ENCODE measurements at places on chromosomes 7 and 10.

- no peak for DNase-seq
These were observed 952 bp downstream of the DNMBP start for GRCh38 chr10:100008708-100009282.

GRCh38 chr7:2601065-2601464 is 30.7 kb upstream of the TTYH3 start:
- no peak for DNase-seq

GRCh38 chr7:78377532-78377931 is 579.0 kb downstream of the PHTF2 start:
- DNase-seq, result no peak

DNA sequence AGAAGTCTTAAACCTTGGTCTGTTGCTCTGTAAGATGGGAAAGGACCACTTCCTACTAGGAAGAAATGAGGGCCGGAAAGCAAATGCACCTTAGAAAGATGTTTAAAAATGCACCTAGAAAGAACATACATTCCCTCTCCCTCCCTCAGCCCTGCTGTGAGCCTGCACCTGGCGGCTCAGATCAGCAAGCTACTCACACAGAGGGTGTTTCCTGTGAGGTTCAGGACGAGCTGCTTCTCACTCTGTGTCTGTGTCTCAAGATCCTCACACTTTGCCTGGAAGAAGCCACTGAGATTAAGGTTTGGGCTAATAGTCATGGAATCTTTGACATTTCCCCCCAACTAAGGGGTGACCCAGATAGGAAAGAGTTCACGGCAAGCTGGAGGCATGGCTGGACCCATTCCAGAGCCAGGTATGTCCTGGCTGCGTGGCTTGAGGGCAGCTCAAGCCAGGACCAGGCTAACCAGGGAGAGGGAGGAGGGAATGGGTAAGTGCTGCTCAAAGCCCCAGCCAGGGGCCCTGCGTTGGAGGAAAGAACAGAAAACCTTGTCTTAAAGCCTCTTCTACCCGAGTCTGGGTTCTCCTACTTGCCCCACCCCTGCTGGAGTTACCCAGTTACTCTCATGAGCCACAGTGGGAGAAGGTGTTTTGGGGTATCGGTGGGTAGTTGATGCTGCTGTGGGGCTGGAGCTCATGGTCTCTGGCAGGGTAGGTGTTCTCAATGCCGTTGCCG is 47.5 kb downstream of the PODXL start:
- DNase-seq, result no peak

GRCh38 chr7:22582863-22583622 is 83.1 kb upstream of the STEAP1B start:
- DNase-seq, result no peak

GRCh38 chr10:612696-613095 is 76.8 kb downstream of the DIP2C start:
- DNase-seq, result no peak

GRCh38 chr10:43065234-43065633 is 11.6 kb upstream of the RET start:
- DNase-seq, result no peak

- DNase-seq, result no peak
These were observed 65.6 kb downstream of the SH3PXD2A start for GRCh38 chr10:103789771-103790201.

GRCh38 chr10:47442351-47442750 is 41.6 kb downstream of the ANXA8 start:
- DNase-seq, result no peak

- no peak for DNase-seq
These were observed 121.0 kb downstream of the EPC1 start for GRCh38 chr10:32225976-32226375.

DNA sequence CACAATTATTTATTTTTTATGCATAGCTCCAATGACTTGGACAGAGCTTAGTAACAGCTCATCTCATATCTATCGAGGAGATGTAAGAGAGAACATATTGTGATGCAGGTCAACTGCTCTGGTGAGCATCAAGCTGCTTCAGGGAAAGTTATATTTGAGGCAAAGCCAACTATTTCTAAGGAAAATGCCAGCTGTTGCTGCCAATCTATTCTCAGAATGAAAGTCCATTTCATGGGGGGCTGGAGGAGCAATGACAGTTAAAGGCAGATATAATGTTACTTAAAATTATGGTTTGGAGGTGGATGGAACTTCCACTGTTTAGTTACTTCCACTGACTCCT is 424.8 kb downstream of the KIF20B start:
- no peak for DNase-seq

DNA sequence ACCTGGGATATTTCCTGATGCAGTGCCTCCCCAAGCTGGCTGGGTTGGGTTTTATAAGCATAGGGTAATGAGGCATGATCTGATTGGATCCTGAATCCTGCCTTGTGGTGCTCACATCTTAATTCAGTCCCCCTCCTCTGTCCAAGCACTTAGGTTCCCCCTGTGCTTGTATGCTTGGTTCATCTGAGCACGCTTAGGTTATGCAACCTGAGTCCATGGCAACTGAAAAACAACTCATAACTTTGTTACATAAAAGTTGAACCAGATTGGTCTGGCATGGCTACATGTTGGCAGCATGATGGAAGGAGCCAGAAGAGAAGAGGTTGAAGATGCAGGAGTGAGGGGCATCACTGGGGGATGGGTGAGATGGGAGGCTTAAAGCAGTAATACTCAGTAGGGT is 57.3 kb upstream of the OSBPL3 start:
- DNase-seq, result no peak

DNA sequence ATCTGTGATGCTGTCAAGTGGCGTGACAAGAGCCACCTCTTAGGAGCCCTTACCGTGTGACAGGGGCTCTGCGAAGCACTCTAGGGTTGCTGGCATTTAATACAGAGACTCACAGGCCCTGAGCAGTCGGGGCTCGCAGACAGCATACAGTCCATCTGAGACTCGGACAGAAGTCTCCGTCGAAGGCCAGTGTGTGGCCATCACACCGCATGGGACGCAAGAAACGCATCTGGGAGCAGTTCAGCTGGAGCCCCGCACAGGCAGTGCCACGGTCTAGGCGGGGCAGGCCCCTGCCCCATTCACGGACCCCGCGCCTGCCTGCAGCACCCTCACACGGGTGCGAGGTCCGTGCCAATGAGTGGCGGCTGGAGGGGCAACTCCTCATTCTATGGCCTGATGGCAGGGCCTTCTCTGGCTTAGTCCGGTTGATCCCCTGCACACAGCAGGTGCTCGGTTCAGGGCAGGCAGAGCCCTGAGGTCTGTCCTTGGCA is 33.6 kb downstream of the IQCE start:
- DNase-seq, result no peak

- no peak for DNase-seq
These were observed 770 bp downstream of the PLXNA4 start for GRCh38 chr7:132575419-132575981.

DNA sequence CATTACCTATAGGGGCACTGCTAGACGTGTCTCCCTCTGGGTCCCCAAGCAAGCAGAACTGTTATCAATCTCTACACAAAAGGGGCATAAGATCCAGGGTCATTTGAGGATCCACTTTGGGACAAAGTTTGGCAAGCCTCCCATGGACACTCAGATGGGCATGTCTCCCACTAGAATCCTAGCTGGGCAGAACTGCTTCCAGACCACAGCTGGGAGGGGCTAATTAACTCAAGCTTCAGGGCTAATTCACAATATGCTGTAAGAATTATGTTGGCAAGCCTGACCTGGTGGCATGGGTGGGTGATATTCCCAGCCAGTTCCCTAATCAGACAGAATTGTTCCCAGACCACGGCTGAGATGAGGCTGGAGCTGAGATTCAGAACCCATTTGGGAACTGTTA is 738.4 kb upstream of the FZD8 start:
- DNase-seq, result no peak

- DNase-seq, result no peak
These were observed 141.7 kb downstream of the SH3PXD2A start for GRCh38 chr10:103713676-103714075.

- no peak for DNase-seq
These were observed 243.8 kb downstream of the MTERF1 start for GRCh38 chr7:91636728-91637127.

DNA sequence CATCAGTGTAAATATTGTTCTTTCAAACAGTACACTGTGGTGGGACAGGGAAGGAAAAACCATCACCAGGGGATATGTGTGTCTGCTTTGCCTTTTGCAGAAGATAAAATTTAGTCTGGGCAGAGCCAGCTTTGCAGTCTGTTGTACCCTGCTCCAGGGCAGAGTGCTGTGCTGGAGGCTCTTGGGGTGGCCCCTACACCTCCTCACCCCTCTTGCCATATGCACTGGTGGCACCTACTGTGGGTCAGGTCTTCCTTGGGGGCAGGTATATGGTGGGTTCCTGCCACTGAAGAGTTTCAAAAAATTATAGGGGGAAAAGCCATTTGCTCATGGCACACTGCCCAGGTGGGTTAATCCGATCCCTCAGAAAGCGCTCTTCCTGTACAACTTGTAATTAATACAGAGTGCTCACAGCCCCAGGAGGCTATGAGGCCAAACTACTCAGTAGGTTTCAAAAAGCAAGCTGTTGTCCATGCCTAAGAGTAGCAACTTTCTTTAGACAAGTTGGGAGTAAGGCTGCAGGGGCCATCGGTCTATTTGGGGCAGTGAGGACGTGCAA is 112.7 kb upstream of the BMPER start:
- DNase-seq, result no peak

DNA sequence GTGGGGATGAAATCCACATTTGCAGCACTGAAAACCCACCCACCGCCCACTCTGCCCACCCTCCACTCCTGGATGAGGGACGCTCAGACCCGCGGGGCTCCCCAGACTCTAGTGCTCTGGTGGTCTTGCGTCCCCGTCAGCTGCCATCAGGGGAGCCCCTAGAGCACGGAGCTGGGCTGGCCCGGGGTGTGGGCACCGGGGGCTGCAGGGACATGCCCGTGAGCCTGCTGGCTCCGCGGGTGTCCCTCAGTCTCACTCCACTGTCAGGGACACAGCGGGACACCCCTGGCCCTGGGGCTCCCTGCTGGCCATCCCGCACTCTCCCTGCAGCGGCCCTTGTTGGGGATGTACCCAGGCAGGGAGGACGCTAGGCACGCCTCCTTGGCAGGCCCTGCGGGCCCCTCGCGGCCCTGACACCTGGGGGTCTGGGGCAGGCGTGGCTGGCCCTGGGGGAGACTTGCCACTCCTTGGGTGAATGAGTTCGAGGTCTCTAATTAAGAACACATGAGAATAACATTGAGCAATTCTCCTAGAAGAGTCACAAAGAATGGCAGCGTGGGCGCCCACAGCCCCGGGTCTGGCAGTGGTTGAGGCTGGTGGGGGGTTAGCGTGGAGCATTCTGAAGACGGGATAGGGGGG is 64.2 kb downstream of the CFAP46 start:
- peak; percentile 5 for DNase-seq

- DNase-seq, result no peak
These were observed 104.6 kb upstream of the PPIF start for GRCh38 chr10:79242620-79243152.

DNA sequence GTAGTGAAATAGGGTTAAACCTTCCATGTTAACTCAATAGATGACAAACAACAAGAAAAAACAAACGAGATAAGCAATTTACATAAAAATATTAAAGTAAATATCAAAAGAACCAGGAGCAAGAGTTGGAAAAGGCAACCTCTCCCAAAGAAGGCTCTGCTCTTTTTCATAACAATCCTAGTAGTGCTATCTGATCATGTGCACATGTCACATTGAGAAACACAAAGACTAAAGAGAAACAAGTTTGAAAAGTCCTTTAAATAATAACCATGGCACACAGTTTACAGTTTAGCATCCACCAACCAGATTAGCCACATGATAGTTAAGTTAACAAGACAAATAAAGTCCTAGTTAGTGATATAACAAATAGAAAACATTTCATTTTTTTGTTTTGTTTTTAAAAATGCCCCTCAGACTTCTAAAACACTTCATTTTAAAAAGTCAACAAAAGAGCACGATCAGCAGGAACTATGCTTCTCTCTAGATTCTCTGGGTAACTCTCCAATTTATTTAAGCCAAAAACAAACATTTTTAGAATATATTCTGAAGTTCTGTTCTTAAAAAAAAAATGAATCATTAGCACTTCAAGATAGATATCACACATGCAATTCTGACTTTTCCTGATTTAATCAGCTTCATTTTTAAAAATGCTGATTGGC is 110.4 kb downstream of the PARD3 start:
- DNase-seq, result no peak

GRCh38 chr10:43079856-43080255 is 3.0 kb downstream of the RET start:
- DNase-seq, result no peak

GRCh38 chr10:102492983-102493382 is 9.5 kb downstream of the ACTR1A start:
- DNase-seq, result no peak
